ENCODE measurements at places on chromosomes 16 and 17. TPM values are rescaled to one million over a fixed set of nuclear protein-coding genes. Genes with fewer than 3 reads are reported as not detected.
A peak's percentile ranks its signal among the peaks of the same experiment; 100 is the strongest.

NPW gene
- 3.8 TPM for polyA plus RNA-seq

ABCA6 gene
- polyA plus RNA-seq = 4.8 TPM

RCVRN gene
- polyA plus RNA-seq = not detected

MILR1 gene
- polyA plus RNA-seq = 2.5 TPM

HOXB13 gene
- not detected for polyA plus RNA-seq

EME1 gene
- 14.0 TPM for polyA plus RNA-seq

C1QL1 gene
- polyA plus RNA-seq = 0.91 TPM

RHBDL3 gene
- 1.5 TPM for polyA plus RNA-seq

ARL4D gene
- polyA plus RNA-seq = 7.1 TPM

MIS12 gene
- polyA plus RNA-seq = 49.8 TPM

MYH8 gene
- 0.70 TPM for polyA plus RNA-seq

CDH3 gene
- polyA plus RNA-seq = 65.2 TPM

GRCh38 chr17:15175356-15175755 lies 89.8 kb downstream of the PMP22 start:
- no peak for DNase-seq

GRCh38 chr16:46801428-46802049 lies 29.4 kb downstream of the C16orf87 start:
- no peak for DNase-seq

DNA sequence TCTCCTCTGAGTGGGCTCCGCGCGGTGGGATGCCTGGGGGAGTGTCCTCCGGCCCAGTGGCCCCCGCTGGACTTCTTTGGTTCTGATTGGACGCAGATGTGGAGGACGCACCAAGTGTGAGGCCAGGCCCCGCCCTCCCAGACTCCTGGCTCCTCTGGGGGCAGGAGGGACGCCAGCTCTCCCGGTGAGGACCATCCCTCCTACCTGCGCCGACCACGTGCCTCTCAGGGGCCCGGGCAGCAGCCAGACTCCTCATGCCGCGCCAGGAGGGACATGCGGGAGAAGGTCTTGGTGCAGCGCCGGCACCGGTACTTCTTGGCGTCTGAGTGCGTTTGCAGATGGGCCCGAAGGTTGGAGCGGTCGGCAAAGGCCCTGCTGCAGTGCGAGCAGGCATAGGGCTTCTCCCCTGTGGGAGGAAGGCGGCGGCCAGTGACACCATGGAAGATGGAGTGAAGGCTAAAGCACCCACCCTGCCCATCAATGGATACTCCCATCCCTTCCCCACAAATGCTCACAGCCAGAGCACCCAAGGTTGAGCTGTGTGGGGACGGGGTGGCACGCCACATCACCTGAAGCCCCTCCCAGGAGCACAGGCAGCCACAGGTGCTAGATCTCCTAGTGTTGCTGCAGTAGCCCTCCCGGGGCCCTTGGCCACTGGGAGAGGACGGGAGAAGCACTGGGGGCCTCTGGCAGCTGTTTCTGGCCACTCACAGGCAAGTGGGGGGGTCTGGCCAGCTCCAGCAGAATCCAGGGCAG lies 7.9 kb downstream of the SNAI3 start:
- no peak for DNase-seq

DNA sequence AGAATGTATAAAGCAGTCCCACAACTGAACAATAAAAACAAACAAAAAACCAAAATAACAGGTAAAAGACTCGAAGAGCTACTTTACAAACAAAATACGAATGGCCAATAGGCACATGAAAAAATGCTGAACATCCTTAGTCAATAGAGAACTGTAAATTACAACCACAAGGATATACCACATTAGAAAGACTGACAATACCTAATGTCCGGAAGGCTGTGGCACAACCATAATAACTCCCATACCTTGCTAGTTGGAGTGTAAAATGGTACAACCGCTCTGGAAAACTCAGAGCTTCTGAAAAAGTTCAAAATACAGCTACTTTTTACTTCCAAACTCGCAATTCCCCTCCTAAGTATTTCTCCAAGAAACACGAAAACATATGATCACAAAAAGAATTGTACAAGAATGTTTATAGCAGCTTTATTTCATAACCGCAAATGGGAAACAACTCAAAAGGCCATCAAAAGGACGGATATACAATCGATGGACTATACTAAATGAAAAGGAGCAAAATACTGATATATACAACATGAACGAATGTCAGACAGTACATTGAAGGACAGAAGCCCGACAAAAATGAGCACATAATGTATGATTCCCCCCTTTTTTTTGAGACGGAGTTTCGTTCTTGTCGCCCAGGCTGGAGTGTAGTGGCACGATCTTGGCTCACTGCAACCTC lies 2.3 kb downstream of the TP53 start:
- DNase-seq = no peak

DNA sequence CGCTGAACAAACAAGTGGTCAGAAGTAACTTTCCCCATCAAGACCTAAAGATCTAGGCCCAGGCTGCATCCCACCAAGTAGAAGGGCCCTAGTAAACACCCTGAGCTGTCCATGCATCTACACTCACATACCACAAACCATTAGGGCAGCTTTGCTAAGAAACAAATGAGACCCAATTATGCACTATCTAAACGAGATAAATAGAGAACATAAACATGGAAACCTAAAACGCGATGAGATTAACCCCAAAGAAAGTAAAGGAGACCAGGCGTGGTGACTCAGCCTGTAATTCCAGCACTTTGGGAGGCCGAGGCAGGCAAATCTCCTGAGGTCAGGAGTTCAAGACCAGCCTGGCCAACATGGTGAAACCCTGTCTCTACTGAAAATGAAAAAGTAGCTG lies 5.8 kb downstream of the TXNDC11 start:
- no peak for DNase-seq

- no peak for DNase-seq
These were observed 180.0 kb downstream of the BCAS3 start for GRCh38 chr17:60857556-60858080.

GRCh38 chr17:38509772-38510420 lies 81.6 kb downstream of the ARHGAP23 start:
- DNase-seq = no peak

DNA sequence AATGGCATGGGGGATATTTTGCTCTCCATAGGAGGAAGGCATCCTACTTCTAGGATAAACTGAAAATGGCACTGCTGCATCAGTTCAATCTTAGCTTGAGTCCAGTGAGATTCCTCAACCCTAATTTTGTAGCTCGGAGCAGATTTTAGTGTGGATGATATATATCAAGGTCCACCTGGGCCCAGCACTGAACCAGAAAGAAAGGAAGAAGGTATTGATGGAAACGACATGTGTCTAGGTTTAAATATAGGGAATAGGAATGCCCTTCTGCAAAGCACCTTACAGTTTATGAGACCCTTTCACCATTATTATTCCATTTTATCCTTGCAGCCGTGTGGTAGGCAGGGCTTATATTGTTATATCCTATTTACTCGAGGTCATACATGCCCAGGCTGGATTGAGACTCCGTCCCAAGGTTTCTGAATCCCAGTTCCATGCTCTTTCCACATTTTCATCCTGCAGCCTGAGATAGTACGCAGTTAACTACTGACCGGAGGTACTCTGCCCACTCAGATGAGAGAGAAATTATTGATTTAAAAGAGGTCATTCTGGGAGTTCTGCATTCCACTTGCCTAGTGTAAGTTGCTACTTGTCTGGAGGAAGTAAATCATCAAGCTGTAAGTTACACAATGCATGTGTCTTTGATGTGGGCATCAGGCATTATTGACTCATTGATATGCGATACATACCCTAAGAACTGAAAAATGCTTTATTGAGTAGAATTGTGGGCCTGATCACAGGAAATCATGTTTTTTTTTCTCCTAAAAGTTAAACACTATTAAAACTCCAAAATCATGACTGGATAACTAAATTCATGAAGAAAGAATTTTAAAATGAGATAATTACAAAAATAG lies 10.1 kb downstream of the KRT39 start:
- no peak for DNase-seq

GRCh38 chr17:55433629-55434422 lies 12.2 kb upstream of the MMD start:
- no peak for DNase-seq

- DNase-seq = no peak
These were observed 7.3 kb downstream of the SLC5A10 start for GRCh38 chr17:18959071-18959844.

DNA sequence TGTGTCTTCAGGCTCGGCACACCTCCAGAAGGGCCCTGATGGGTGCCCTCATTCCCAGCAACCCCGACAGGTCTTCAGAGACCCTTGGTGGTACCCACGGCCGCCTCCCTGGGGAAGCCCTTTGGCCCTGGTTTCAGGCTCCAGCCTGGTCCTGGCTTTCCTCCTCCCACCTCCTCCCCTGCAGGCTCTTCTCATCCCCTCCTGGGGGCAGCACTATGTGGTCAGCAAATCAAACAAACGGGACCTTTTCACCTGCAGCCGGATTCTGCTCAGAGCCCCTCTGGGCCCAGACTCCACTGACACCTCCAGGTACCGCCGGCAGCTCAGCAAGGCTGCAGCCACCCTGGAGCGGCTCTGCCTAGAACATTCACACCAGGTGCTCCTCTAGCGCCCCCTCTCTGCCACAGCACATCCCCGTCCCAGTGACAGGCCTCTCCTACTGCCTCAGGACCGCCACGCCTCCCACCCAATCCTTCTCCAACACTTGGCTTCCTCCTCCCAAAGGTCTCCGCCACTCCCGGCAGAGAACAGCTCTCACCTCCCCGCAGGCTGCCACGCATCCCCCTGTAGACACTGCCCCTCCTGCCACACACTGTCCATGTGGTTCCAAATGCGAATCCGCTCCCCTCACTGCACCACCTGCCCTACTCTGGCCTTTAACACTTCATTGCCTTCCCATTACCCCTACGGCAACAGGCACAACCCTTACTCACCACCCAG lies 12.0 kb downstream of the CORO7 start:
- no peak for DNase-seq

DNA sequence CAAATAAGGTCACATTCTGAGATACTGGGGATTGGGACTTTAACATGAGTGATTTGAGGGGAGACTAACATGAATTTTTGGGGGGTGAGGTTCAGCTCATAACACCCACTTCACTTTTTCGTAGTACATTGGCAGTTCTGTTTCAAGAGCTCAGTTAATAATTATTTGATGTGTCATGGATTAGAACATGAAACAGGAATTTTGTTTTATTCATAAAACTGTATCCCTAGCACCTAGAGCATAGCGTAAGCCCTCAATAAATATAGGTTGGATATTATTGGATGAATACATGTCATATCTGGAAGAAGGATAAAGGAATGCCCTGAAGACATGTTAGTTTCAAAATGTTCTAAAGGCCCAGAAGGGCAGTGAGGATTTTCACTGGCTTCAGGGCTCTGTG lies 119.8 kb downstream of the PRKCA start:
- no peak for DNase-seq

DNA sequence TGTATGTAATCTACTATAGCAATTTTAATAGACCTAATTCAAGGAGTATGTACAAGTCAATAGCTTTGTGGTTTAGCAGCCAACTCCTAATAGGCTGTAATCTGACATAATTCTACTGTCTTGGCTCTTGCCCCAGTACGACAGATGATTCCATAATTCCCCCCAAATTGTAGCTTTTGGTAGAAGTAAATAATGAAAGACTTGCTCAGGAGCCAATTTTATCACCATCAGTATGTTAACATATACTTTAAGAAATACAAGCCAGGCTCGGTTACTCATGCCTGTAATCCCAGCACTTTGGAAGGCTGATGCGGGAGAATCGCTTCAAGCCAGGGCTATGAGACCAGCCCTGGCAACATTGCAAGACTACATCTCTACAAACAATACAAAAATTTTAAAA lies 53.9 kb downstream of the AP2B1 start:
- DNase-seq = no peak

- no peak for DNase-seq
These were observed 58.2 kb downstream of the SHCBP1 start for GRCh38 chr16:46562979-46563378.

GRCh38 chr16:88835383-88835782 lies 21.4 kb downstream of the GALNS start:
- no peak for DNase-seq

GRCh38 chr16:22638393-22639206 lies 127.9 kb downstream of the NPIPB5 start:
- DNase-seq = no peak

DNA sequence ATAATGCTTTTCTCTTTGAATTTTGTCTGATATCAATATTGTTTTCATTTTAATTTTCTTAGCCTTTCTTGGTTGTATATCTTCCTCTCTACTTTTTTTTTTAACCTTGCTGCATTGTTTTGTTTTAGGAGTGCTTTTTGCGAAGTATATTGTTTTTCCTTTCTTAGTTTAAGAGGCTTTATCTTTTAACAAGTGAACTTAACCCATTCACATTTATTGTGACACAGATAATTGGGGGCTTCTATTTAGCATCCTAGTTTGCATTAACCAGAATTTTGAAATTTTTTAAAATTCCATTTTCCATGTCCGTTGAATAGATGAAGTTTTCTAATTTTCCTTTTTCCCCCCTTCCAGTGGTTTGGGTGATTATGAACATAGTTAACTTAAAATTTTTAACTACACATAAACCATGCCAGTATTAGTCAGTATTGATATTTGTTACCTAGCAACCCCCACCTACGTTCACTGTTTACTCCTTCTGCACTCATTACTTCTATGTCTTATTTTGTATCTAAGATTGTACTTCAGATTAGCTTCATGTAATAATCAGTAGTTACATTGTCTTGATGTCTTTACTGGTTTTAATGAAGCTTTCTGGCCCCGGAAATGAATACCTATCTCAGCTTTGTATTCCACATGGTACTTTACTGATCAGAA lies 44.4 kb downstream of the TNRC6A start:
- no peak for DNase-seq

- DNase-seq = no peak
These were observed 11.1 kb downstream of the BPTF start for GRCh38 chr17:67836205-67836987.

DNA sequence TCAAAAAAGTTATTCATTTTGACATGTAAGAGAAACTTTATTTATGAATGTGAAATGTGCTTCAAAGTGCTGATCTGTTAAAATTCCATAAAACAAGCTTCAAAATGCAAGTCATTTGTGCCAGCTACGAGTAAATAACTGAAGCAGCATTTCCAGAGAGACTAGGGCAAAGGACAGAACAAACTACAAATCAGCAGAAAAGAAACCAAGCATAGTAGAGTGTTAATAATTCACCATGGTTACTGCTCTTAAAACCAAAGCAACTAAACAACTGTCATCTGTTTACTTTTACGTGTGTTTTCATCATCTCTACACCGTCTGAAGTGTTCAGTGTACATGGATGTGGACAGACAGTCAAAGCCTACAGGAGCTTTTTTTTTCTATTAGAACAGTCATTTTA lies 1.6 kb upstream of the ASPA start:
- DNase-seq = peak; percentile 22

DNA sequence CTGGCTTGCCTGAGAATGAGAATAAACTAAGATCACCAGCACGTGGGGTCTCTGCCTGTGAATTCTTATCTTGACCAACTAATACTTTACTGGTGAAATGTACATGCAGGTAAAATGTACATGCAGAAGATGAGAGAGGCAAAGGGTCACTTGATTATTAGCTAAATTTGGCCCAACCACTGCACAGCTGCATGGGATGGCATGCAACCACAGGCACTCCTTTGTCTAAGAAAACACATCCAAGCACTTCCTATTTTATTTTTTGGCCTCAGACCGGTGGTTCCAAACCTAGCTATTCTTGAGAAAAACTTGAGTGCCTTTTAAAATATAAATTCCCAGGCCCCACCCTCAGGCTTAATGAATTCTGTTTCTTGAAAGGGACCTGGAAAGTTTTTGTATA lies 77.9 kb downstream of the SYCE1L start:
- no peak for DNase-seq
